ENCODE measurements at places on chromosomes 11 and 22.
A peak's percentile ranks its signal among the peaks of the same experiment; 100 is the strongest.

- no peak for DNase-seq
Observed at GRCh38 chr11:102799681-102800340, 1.9 kb upstream of the MMP1 start.

GRCh38 chr11:23585416-23586104, 725.3 kb upstream of the CCDC179 start:
- no peak for DNase-seq

GRCh38 chr22:37626144-37626543, 13.3 kb upstream of the SH3BP1 start:
- peak; percentile 79 for DNase-seq

DNA sequence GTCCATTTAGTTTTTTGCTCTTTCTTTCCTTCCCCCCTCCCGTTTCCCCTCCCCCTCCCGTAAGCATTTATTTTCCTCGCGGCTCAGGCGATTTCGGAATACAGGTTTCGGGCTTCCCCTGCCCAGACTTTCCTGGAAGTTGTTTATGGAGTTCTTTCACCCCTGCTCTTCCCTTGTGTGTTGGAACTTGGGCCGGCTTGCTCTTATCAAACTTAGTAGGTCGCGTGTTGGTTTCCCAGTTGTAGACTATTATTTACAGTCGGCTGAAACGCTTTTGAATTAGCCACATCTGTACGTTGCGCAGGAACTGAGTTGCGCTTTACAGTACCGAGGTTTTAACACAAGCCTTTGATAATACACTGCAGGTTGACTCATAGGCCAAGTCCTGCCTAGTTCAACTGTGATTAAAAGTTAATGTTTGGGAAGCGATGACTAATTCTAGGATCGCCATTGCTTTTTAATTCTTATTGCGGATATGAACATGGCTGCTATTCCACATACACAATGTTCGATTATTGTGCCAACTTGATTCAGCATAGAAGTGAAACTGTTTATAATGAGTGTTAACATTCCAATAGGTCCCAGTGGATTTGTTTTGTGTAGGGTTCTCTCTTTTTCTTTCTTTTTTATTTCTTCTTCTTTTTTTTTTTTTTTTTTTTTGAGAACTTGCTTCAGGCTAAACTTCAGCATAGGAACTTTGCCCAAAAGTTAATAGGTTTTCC, 1.7 kb downstream of the YAP1 start:
- DNase-seq, result peak; percentile 60

DNA sequence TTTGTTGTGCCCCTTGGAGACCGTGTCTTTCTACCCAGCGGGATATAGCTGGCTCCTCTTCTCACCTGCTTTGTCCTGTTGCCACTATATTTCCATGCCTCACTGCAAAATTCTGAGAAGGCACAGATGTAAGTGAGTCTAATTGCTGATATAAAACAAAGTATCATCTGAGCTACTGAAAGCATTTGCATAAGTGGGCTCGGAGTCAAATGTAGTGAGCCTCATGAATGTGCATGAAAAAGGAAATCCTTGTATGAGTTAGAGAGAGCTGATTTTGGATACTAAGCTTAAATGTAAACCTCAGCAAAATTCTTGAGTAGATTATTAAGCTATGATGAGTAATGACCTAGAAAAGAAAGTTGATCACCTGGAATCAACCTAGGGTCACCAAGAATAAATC, 13.9 kb downstream of the OVCH2 start:
- DNase-seq, result no peak

GRCh38 chr11:78607696-78608095, 33.0 kb upstream of the NARS2 start:
- DNase-seq, result no peak

GRCh38 chr11:6992457-6993417, 27.4 kb downstream of the ZNF214 start:
- DNase-seq, result no peak

- no peak for DNase-seq
Observed at GRCh38 chr11:79661373-79661772, 220.5 kb upstream of the TENM4 start.

GRCh38 chr22:43753688-43754087, 58.4 kb downstream of the EFCAB6 start:
- no peak for DNase-seq

DNA sequence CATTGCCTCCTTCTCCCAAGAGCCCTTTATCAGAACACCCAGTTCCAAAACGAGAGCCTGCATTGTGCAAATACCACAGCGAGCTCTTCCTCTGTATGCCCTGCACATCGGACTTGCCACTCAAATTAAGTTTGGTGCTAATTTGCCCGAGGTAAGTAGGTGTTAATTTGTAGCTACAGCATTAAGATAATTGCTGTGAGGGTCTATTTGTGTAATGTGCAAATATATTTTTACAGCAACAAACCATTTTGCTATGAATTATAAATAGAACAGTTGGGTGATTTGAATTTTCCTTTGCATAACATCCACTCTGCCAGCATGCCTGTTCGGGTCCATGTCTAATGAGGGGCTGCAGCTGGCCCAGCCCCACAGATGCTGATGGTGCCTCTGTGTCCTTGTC, 8.1 kb downstream of the ARHGAP8 start:
- DNase-seq, result no peak

DNA sequence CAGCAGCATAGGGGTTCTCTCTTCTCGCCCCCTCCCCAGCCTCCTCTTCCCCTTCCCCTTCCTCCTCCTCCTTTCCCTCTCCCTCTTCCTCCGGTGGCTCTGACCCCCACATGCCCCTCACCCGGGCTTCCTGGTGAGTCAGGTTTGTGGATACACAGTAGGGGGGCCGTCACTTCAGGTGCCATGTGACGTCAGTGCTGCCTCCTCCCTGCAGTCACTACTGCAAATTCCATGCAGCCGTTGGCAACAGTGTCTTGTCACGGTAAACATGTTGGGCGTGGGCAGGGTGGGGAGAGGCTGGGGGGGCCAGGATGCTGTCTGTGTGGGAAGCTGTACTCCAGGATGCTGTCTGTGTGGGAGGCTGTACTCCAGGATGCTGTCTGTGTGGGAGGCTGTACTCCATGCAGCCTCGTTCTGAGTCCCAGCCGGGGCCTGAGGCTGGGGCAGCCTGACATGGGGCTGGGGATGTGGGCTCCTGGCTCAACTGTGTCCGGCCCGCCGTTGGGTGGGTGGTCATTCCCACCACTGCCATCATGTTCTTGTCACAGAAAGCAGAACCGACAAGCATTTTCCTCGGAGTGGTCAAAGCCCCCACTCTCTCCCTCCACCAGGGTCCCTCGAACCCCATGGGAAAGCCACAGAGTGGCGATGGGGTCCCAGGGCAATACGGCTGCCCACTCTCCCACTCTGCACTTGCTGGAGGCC, 2.4 kb upstream of the MUC2 start:
- no peak for DNase-seq

DNA sequence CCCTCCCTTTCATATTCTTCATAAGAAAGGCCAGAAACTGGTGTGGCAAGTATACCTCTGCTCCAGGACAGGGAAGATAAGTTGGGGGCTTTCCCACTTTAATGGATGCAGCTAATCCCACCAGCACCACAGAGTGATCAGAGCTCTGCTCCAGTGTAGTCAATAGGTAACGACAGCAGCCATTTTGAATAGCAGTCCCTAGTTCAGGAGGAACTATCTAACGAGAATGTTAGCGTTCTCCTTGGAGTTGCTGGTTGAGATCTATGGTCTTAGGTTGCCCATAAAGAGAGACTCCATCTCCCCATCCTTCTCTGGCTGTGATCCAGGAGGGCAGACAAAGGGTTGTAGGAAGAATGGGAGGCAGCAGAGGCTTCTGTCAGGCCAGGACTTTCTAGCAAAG, 64.0 kb upstream of the CCDC90B start:
- DNase-seq, result no peak

- no peak for DNase-seq
Observed at GRCh38 chr11:131204765-131205380, 165.5 kb upstream of the NTM start.

- DNase-seq, result no peak
Observed at GRCh38 chr11:108606495-108607160, 13.1 kb upstream of the EXPH5 start.

DNA sequence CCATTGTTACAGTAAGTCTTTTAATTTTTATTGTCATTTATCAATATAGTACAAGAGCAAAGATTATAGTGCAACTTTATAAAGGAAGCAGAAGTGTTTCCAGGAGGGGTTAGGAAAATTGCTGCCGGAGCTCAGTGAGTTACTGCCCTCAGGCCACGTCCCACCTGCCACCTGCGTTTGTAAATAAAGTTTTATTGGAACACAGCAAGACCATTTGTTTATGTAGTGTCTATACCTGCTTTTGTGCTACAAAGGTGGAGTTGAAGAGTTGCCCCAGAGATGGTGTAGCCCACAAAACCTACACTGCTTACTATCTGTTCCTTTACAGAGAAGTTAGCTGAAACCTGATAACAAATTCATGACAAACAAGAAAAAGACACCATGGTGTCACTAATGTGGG, 437.8 kb upstream of the B3GAT1 start:
- DNase-seq, result no peak

DNA sequence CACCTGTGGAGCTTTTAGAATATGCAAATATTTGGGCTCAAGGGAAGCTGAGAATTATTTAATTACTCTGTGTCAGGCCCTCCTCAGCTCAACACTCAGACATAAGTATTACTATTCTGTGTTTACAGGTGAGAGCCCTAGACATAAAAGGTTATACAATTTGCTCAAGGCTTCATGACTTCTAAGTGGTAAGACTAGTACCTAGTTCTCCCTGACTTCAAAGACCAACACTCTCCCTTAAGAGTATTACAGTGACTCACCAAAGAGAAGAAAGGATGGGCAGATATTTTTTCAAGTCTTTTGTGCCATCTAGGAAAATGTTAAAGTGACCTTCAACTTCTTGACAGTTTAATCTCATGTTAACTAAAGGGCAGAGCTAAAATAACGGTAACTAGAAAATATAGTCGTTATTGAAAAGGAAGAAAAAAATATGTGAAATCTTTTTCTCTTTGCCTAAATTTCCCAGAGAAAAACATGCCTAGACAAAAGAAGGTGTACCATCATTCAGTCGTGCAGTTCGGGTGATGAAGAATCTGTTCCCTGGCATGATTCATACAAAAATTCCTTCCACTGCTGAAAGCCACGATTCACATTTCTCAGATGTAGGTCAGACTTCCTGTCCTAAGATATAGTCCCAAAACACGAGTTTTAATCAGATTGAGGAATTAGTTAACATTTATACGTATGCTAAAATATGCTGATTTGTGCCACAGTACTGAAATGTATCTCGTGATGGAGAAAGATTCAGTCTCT, 849.1 kb upstream of the API5 start:
- DNase-seq, result no peak

- no peak for DNase-seq
Observed at GRCh38 chr22:30826670-30827355, 132.1 kb downstream of the OSBP2 start.

- DNase-seq, result no peak
Observed at GRCh38 chr22:39856588-39856987, 37.0 kb downstream of the ENTHD1 start.

GRCh38 chr22:46051646-46052045, 74.7 kb upstream of the WNT7B start:
- peak; percentile 12 for DNase-seq

DNA sequence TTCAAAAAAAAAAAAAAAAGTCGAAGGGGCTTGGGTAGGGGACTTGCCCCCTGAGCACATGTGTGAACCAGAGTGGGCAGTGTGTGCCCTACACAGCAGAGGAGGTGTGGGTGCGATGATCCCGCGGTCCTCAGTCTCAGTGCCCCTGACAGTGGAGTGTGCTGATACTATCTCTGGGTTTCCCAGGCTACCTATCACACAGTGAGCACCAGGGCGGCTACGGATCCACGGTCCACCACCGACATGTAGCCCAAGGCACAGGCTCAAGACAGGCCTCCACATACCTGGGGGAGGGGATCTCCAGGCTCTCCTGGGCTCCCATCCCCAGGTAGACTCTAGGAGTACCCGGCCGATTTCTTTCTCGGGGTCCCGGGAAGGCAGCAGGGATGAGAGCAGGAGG, 9.1 kb downstream of the B3GAT1 start:
- no peak for DNase-seq

DNA sequence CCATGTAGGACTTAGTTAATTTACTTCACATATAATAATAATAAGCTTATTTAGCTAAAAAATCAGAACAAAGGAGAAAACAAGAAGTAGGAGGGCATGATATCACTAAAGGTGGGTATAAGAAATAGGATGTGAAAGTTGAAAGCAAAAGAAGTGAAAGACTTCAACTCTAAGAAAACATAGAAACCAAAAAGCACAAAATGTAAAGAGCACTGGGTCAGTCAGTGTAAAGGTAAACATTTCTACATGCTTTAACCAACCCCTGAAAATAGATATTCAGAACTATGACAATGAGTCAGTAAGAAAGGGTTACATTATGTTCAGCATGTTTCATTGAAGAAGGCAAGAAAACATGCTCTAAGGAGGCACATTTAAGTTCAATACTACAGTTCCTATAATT, 298.8 kb downstream of the SWAP70 start:
- no peak for DNase-seq

- DNase-seq, result no peak
Observed at GRCh38 chr11:33657757-33658156, 42.9 kb downstream of the C11orf91 start.

DNA sequence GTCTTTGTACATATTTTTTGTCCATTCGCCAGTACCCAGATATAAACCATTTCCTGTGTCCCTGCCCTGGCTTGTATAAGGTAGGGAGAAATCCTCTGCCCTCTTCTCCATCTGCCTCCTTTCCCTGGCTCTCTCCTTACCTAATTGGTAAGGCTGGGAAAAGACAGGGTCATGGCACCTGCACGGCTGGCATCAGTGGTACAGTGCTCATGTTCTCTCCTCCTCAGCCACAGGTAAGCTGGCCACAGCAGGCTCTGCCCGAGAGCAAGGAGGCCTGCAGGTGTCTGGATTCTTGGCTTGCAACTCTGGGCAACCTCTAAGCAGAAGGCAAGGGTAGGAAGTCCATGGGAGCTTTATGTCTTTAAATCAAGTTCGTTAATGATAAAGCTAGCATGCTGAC, 419.9 kb downstream of the BUD13 start:
- no peak for DNase-seq

- no peak for DNase-seq
Observed at GRCh38 chr22:39567135-39567946, 3.2 kb upstream of the CACNA1I start.

DNA sequence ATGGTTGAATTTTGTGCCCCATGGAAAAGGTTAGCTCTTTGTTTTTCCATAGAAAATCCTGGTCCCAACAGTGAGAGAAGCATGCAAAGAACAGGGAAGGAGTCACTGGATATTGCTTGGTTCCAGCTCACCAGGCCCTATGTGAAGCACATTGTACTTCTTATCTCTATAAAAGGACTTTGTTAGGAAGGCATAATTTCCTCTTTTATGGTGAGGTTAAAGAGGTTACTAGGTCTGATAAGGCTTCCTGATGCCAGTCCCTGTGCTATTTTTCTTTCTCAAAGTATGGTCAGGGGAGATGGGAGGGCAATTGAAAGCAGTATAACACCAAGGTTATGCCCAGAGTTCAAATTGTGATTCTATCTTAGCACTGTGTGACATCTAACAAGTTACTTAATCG, 162.6 kb downstream of the KIF18A start:
- DNase-seq, result no peak

- no peak for DNase-seq
Observed at GRCh38 chr11:13550761-13551160, 55.0 kb upstream of the PTH start.

GRCh38 chr22:37633089-37633624, 6.3 kb upstream of the SH3BP1 start:
- DNase-seq, result no peak

All from testis (tissue), 5 donors.